Heart left ventricle (tissue), 16 donors: ENCODE measurements at places on chromosomes 3 and 15. TPM values are rescaled to one million over a fixed set of nuclear protein-coding genes. Genes with fewer than 3 reads are reported as not detected.

GRCh38 chr15:100106732-100107131, 235.0 kb downstream of the ADAMTS17 start:
- no peak for DNase-seq
- no peak overlapping the region for H3K27ac ChIP-seq
- no peaks in the 10 kb centered on the region for H3K36me3 ChIP-seq
- H3K27me3 ChIP-seq, result no peaks in the 10 kb centered on the region

DNA sequence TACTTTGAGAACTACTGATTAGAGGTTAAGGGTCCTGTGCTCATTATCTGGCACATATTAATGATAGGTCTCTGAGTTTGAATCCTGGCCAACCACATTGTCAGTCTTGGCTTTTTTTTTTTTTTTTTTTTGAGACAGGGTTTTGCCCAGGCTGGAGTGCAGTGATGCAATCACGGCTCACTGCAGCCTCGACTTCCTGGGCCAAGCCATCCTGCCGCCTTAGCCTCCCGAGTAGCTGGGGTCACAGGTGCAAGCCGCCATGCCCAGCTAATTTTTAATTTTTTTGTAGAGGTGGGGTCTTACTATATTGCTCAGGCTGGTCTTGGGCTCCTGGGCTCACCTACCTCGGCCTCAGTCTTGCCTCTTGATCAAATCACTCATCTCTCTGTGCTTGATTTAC, 547 bp upstream of the PCCB start:
- no peaks in the 10 kb centered on the region for H3K36me3 ChIP-seq
- H3K27ac ChIP-seq, result peak overlapping the region; percentile 94
- peak overlapping the region; percentile 79 for H3K4me3 ChIP-seq
- no peak for DNase-seq
- H3K27me3 ChIP-seq, result no peaks in the 10 kb centered on the region

- no peaks in the 10 kb centered on the region for H3K27me3 ChIP-seq
- H3K36me3 ChIP-seq, result no peaks in the 10 kb centered on the region
- H3K4me3 ChIP-seq, result no peak overlapping the region
- no peak overlapping the region for H3K27ac ChIP-seq
Measured at GRCh38 chr3:77449459-77450350, 409.8 kb downstream of the ROBO2 start.

- no peaks in the 10 kb centered on the region for H3K36me3 ChIP-seq
- no peak for DNase-seq
- H3K4me3 ChIP-seq, result no peak overlapping the region
- no peaks in the 10 kb centered on the region for H3K27me3 ChIP-seq
Measured at GRCh38 chr3:15280853-15281532, 51.4 kb downstream of the SH3BP5 start.

GRCh38 chr3:144487011-144487410, 515.4 kb downstream of the DIPK2A start:
- H3K27ac ChIP-seq, result no peak overlapping the region
- no peaks in the 10 kb centered on the region for H3K4me1 ChIP-seq
- H3K36me3 ChIP-seq, result no peaks in the 10 kb centered on the region

DNA sequence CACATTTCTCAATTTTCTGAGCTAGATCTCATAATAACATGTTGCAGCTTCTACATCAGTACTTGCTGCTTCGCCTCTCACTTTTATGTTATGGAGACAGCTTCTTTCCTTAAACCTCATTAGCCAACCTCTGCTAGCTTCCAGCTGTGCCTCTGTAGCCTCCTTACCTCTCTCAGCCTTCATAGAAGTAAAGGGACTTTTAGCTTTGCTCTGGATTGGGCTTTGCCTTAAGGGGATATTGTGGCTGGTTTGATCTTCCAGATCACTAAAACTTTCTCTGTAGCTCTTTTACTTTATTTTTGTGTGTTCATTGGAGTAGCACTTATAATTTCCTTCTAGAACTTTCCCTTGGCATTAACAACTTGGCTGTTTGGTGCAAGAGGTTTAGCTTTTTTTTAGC, 150.1 kb downstream of the ATG7 start:
- H3K27me3 ChIP-seq, result no peaks in the 10 kb centered on the region
- peaks cover 7% of the 10 kb centered on the region for H3K36me3 ChIP-seq
- no peak for DNase-seq
- no peak overlapping the region for H3K4me3 ChIP-seq
- no peak overlapping the region for H3K27ac ChIP-seq
- no peaks in the 10 kb centered on the region for H3K4me1 ChIP-seq

GRCh38 chr3:46888705-46889104, 11.2 kb downstream of the PTH1R start:
- H3K4me3 ChIP-seq, result no peak overlapping the region
- no peaks in the 10 kb centered on the region for H3K36me3 ChIP-seq
- H3K4me1 ChIP-seq, result peaks cover 15% of the 10 kb centered on the region
- H3K27me3 ChIP-seq, result no peaks in the 10 kb centered on the region
- no peak overlapping the region for H3K27ac ChIP-seq
- no peak for DNase-seq

- H3K4me3 ChIP-seq, result no peak overlapping the region
- DNase-seq, result no peak
- no peaks in the 10 kb centered on the region for H3K36me3 ChIP-seq
- H3K4me1 ChIP-seq, result peaks cover 4% of the 10 kb centered on the region
- no peak overlapping the region for H3K27ac ChIP-seq
- no peaks in the 10 kb centered on the region for H3K27me3 ChIP-seq
Measured at GRCh38 chr15:100096700-100097099, 245.1 kb downstream of the ADAMTS17 start.

DNA sequence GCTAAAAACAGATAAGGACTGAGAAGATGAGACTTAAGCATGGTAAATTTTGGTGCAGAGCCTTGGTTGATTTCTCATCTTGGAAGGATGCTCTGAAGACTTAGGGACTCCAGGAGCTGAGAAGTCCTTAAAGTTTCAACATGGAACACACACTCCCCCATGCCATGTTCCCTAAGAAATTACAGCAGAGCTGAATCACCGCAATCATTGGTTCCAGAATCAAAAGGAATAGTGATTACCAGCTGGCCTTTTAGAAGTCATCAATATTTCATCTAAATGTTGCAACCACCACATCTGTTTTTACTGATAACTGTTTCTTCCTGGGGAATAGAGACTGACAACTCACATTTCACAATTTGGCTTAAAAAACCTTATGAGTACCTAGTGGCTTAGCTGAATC, 229.3 kb downstream of the MINAR1 start:
- H3K36me3 ChIP-seq, result no peaks in the 10 kb centered on the region
- no peak overlapping the region for H3K27ac ChIP-seq
- H3K27me3 ChIP-seq, result no peaks in the 10 kb centered on the region
- no peaks in the 10 kb centered on the region for H3K4me1 ChIP-seq
- no peak overlapping the region for H3K4me3 ChIP-seq

- H3K27me3 ChIP-seq, result peaks cover 4% of the 10 kb centered on the region
- DNase-seq, result no peak
- H3K36me3 ChIP-seq, result no peaks in the 10 kb centered on the region
- H3K4me3 ChIP-seq, result no peak overlapping the region
- no peak overlapping the region for H3K27ac ChIP-seq
Measured at GRCh38 chr3:16538507-16538906, 25.0 kb upstream of the RFTN1 start.

GRCh38 chr3:172199850-172200369, 160.5 kb downstream of the FNDC3B start:
- H3K36me3 ChIP-seq, result no peaks in the 10 kb centered on the region
- H3K27ac ChIP-seq, result no peak overlapping the region
- H3K27me3 ChIP-seq, result no peaks in the 10 kb centered on the region

DNA sequence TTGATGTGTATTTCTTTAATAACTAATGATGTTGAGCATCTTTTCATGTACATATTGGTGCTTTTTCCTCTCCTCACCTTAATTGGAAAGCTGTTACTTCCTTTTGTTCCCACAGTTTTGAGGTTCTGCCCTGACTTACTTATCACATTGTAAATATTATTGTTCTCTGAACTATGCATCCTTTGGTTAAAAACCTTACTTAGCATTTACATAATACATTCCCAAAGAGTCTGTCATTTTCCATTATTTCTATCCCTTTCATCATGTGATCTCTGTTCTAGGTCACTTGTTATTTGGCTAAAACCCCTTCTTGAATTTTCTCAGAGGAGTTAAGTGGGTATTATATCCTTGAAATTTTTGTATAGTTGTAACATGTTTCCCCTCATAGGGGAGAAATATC, 33.0 kb downstream of the SLC12A6 start:
- H3K36me3 ChIP-seq, result no peaks in the 10 kb centered on the region
- no peak overlapping the region for H3K4me3 ChIP-seq
- DNase-seq, result no peak
- no peak overlapping the region for H3K27ac ChIP-seq
- no peaks in the 10 kb centered on the region for H3K27me3 ChIP-seq

- DNase-seq, result no peak
- no peaks in the 10 kb centered on the region for H3K4me1 ChIP-seq
- H3K36me3 ChIP-seq, result no peaks in the 10 kb centered on the region
- H3K27me3 ChIP-seq, result no peaks in the 10 kb centered on the region
Measured at GRCh38 chr3:43378066-43378935, 92.0 kb downstream of the SNRK start.

DNA sequence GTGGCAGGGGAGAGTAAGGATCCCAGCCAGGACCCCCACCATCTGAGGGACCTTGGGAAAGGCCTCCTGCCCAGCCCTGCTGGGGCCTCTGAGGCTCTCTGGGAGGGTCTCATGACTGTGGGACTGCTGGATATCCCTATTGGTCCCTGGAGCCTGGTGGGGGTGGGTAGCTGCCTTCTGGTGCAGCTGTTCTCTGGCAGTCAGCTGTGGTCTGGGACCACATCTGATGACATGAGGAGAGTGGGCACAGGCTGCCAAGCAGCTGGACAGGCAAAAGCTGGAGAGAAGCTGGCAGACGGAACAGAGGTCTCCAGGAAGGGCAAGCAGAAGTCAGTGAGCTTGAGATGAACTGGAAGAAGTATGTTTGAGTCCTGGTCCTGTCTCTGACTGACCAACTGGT, 22.4 kb downstream of the PLEKHO2 start:
- peaks cover 48% of the 10 kb centered on the region for H3K36me3 ChIP-seq
- DNase-seq, result no peak
- H3K4me1 ChIP-seq, result peaks cover 3% of the 10 kb centered on the region
- H3K27ac ChIP-seq, result no peak overlapping the region

DNA sequence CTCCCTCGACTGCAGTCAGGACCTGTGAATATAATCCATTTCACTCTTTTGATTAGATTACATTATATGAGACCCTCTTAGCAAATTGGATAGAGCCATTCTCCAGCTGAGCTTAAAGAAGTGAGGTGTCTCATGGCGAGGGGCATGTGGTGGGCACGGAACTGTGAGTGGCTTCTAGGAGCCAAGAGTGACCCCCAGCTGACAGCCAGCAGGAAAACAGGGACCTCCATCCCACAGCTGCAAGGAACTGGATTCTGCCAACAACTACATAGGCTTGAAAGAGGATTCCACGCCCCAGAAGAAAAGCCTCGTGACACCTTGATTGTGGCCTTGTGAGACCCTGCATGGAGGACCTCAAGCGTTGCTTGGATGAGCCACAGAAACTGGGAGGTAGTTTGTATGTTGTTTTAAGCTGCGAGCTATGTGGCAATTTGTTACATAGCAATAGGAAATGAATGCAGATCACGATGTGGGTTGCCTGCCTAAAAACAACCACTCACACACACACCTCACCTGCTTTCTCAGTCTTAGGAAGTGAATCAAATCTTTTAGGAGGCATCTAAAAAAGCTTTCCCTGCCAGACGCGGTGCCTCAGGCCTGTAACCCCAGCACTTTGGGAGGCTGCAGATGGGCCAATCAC, 84.2 kb upstream of the BHLHE40 start:
- no peaks in the 10 kb centered on the region for H3K27me3 ChIP-seq
- no peak overlapping the region for H3K4me3 ChIP-seq
- H3K27ac ChIP-seq, result no peak overlapping the region
- H3K4me1 ChIP-seq, result no peaks in the 10 kb centered on the region
- no peak for DNase-seq

GRCh38 chr3:48273594-48274211, 32.8 kb downstream of the ZNF589 start:
- H3K27me3 ChIP-seq, result no peaks in the 10 kb centered on the region
- peak; percentile 30 for DNase-seq
- peaks cover 10% of the 10 kb centered on the region for H3K36me3 ChIP-seq
- H3K4me3 ChIP-seq, result no peak overlapping the region

DNA sequence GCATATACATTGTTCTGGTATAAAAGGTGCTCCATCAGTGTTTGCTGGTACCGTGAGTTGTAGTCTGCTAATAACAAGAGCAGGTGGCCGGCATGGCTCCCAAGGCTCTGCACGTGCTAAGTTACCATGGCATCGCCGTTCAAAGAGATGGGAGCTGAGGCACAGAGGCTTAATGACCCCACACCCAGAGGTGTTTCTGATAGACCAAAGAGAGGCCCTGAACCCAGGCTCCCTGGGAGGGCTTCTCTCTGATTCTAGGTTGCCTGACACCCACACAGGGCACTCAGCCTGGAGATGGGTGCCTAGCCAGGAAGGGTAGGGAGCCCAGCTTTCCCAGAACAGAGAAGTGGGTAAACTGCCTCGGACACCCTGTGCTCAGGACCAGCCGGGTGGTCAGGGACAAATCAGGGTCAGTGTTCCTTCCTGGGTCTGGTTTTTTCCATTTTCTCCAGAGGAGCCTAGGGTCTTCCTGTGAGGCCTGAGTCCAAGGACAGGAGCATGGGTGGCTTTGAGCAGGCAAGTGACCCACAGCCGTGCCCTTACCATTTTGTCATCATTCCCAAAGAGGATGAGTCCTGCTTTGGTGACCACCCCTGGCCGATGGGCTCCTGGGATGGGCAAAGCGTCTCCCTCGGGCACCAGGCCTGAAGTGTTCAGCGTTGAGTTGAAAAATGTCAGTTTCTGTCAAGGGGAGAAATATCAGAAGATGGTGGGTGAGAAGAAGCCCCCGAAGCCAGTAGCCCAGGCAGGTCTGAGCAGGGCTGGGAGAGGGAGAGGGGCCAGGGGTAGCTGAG, 27.3 kb downstream of the ALDH1L1 start:
- H3K27ac ChIP-seq, result no peak overlapping the region
- H3K27me3 ChIP-seq, result no peaks in the 10 kb centered on the region
- no peak for DNase-seq
- H3K4me3 ChIP-seq, result no peak overlapping the region
- H3K36me3 ChIP-seq, result peaks cover 6% of the 10 kb centered on the region
- H3K4me1 ChIP-seq, result no peaks in the 10 kb centered on the region

DNA sequence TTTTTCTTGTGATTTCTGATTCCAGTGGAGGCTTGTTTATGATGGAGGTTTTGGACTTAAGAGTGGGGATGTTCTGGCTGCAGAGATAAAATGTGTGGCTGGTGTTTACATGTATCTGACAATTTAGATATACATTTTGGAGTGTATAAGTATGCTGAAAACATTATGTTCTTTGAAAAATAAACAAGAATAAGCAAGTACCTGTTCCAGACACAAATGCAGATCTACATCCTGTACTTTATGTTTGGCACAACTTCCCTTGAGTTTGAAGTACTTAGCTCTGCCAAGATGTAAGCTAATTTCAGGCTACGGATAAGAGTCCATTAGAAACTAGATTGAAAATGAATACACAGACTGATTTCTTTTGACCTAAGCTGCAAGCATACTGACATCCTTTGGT, 277.2 kb downstream of the CHST2 start:
- H3K4me3 ChIP-seq, result no peak overlapping the region
- no peaks in the 10 kb centered on the region for H3K36me3 ChIP-seq
- no peak overlapping the region for H3K27ac ChIP-seq
- no peaks in the 10 kb centered on the region for H3K27me3 ChIP-seq
- DNase-seq, result no peak
- no peaks in the 10 kb centered on the region for H3K4me1 ChIP-seq

SLC22A14 gene
- 0.14 TPM for total RNA-seq

GOLGA6C gene
- not detected for total RNA-seq

LIPH gene
- 0.56 TPM for total RNA-seq

HCN4 gene
- 9.7 TPM for total RNA-seq

SLC24A5 gene
- not detected for total RNA-seq

STX19 gene
- not detected for total RNA-seq

NR1I2 gene
- 0.23 TPM for total RNA-seq

ARGFX gene
- not detected for total RNA-seq

DZIP1L gene
- total RNA-seq, result 7.1 TPM
